CD8-positive, alpha-beta T cell (primary cell): ENCODE measurements at places on chromosomes 5 and 9. TPM values are rescaled to one million over a fixed set of nuclear protein-coding genes. Genes with fewer than 3 reads are reported as not detected.

C1QTNF3 gene
- total RNA-seq, result 3.3 TPM

SMIM33 gene
- total RNA-seq, result not detected

GRCh38 chr9:7570107-7570720 lies 229.4 kb downstream of the DMAC1 start:
- DNase-seq, result peak; percentile 68

DNA sequence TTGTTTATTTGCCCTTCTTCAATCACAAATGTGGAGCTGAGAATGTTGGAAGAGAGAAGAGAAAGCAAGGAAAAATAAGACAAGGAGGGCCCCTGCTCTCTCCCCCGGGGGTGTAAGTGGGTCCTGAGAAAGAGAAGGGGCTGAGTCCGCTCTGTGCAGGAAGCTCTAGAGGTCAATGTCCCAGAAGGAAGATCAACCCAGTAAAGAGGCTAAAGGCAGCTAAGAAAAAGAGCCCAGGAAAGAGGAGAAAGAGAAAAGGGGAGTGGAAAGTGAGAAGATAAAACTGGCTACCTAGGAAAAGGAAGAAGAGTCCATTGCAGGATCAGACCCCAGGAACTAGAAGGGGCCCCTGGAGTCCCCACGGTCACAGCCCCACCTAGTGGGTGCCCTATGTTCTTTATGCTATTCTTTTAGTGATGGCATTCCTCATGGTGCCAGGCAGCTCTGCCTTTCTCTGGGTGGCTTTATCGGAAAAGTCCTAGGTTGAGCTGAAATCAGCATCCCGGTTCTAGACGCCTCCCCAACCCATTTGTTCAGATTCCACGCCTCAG lies 583.4 kb downstream of the ACTL7B start:
- DNase-seq, result no peak

GRCh38 chr5:142671266-142671665 lies 14.6 kb downstream of the FGF1 start:
- no peak for DNase-seq

DNA sequence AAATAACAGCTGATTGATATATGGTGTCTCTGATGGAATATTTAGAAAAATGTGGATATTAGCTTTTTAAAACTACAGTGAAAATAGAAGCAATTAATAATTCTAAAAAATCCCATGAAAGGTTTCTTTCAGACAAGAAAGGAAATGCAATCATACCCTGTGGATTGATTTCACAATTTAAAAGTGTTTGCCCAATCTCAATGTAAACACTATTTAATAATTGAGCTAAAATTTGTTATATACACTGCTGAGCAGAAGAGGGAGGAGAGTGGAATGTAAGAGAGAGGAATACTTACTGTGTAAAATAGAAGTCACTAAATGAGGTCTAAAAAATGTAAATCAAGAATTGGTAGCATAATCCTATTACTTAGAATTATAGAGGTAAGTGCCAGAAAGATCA lies 76.9 kb downstream of the FEM1C start:
- no peak for DNase-seq
